ENCODE measurements at places on chromosomes 11 and 22.

GRCh38 chr22:20546541-20546950 is 39.1 kb downstream of the MED15 start:
- DNase-seq: no peak

GRCh38 chr11:86996953-86997570 is 40.7 kb upstream of the TMEM135 start:
- no peak for DNase-seq

DNA sequence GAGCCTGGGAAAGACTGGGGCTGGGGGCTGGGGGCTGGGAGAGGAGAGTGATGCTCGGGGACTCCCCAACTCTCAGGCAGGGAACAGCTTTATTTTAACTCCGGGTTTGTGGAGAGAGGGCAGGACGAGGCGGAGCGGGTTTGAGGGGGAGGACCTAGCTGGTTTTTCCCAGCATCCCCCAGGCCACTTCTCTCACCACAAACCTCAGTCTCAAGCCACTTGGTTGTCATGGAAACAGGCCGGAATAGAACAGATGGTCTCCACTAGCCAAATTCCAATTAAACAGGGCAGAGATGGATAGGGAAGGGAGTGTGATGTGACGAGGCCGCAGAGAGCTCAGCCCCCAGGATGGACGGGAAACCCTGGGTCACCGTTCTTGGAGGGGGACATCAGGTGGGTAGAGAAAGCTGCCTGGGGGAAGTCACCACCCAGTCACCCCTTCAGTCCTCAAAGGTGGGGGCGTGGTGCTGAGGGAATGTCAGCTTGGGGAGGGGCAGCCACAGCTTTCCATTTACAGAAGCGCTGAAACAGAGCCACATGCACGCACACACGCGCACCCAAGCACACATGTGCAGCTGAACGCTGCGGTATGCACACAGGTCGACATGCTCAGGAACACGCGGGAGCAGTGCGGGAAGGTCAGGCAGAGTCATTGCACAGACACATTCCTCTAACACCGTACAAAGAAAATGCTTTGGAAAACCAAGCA is 19.2 kb downstream of the NECTIN1 start:
- DNase-seq: peak; percentile 75

DNA sequence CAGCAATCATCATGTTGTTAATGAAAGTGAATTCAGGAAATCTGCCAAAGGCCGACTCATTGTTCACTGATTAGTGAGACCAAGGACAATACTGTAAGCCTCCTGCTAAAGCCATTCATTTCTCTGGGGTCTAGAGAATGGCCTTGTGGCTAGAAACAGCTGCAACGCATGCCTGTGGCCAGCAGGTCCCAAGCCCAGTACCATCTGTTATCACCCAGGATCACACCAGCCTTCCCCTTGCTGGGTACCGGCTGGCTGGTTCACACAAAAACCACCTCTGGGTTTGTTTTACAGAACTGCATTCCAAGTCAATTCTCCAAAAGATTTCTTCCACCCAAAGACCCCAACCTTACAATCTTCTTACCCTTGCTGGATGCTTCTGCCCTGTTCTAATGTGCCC is 1.1 kb downstream of the PLAAT5 start:
- DNase-seq: no peak

DNA sequence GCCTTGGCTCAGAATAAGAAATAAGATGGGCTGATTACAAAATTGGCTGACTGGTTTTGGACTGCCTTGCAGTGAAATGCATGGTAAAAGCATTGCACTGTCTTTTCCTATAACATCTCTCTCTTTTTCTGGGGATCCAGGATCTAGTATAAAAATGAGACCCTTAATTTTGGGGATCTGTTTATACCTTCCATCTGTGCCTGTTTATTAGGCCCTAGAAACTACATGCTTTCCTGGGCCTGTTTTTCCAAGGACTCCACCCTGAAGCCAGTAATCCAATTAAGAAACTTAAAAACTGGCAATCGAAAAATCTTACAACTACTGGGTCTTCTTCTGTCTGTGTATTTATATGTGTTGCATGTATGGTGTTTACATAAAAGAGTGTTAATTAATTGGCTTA is 14.5 kb downstream of the HORMAD2 start:
- DNase-seq: no peak

DNA sequence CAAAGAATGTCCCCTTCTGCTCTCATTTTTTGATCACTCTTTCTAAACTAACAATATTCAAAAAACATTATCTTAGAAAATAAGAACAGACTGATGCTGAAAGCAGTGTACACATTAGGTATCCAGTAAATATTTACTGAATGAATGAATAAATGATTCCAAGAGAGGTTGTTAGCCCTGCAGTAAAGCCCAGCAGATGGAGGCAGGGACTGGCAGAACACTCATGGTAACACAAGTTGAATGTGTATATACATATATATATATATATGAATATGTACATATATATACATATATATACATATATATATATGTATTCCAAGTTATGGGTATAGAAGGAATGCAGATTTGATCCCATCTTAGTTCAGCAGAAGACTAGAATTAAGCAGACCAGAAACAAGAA is 546.3 kb downstream of the RAB38 start:
- DNase-seq: no peak

GRCh38 chr11:5245155-5245554 is 4.5 kb downstream of the HBG1 start:
- no peak for DNase-seq

DNA sequence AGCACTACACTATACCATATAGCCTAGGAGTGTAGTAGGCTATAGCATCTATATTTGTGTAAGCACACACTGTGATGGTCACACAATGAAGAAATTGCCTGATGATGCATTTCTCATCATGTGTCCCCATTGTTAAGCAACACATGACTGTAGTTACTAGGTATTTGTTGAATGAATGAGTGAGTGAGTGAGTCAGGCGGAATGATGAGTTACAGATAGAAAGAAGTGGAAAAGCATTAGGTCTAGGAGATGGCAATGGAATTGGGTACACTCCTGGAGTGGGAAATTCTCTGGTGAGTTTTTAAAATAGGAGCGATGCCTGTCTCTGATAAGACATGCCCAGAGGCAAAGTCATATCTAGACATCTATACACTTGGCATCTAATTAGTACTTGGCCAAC is 160.5 kb upstream of the TBCEL start:
- DNase-seq: no peak

DNA sequence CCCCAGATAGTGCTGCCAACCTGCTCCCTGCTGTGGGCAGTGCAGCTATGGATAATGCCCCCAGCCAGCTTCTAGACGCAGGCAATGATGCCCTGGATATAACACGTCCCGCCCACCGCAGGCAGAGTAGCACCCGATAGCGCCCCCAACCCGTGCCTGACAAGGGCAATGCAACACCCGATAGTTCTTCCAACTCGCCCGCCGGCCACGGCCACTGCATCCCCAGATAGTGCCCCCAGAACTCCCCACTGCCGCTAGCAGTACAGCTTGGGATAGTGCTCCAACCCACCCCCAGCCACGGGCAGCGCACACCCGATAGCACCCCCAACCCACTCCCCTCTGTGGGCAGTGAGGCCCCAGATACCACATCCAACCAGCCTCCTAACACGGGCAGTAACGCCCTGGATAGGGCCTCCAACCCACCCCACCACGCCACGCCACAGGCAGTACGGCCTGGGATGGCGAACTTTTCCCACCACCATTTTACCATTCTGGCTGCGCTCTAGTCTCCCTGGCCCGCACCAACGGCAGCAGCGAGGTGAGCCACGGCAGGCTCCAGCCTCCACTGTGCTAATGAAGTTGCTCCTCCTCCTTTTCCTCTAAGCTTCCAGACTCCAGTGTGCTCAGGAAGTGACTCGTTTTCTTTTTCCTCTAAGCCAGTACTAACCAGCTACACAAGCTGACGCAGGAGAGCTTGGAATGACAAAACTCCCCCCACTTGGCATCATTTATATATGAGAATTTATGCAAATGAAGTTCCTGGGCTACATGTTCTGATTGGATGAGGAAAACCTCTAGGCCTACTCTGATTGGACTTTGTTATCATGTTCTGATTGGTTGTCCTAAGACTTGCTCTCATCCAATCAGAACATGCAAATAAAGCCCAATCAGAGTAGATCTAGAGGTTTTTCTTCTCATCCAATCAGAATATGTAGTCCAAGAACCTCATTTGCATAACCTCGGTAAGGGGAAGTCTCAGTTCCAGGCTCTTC is 3.0 kb upstream of the RFPL3 start:
- no peak for DNase-seq

DNA sequence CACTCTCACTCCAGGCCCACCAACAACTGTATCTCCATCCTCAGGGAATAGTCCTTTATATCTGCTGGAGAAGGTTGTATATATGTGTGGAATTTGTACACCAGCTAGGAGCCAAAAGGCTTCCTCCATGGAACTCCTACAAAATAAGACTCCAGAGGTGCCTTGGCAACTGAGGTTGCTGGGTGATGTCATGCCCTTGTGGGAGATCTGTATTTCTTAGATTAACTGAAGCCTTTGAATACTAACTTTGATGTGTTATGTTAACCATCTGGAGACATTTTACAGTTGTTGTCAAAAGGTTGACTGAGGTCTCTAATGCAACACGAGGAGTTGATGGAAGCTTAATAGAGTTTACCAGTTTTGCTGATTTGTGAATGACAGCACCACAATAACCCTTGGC is 139.5 kb upstream of the TTC12 start:
- no peak for DNase-seq

GRCh38 chr11:1568441-1568911 is 3.6 kb downstream of the DUSP8 start:
- peak; percentile 53 for DNase-seq
